T-helper 2 cell (primary cell): ENCODE measurements at places on chromosomes 5 and 9.

DNA sequence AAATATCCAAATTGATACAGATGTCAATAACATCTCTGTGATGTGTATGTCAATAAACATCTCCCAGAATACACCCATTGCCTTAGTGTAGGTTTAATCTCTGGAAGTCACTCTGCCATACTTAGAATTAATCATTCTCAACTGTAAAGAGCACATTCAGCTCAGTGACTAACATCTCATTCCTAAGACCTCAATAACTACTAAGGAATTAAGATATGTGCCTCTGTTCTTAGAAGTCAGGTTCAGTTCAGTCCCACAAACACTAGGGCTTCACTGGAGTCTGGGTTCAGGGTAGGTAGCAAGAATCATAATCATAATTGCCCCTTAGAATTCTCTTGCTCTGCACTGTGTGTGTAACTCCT is 31.7 kb downstream of the UGCG start:
- no peak for DNase-seq

DNA sequence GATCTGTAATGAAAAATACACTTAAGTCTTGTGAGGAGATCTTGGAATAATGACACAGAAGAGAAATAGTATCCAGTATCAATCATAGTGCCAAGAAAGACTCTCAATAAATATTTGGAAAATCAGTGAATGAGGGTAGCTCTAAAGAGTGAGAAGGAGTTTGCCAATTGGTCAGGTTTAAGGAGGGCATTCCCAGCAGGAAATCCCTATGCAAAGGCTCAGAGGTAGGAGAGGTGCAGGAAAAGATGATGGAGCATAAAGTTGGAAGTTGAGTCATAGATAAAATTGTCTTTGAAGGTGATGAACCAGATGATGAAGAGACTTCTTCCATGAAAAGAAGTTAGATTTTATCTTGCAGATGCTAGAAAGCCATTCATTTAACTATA is 27.8 kb downstream of the TNPO1 start:
- DNase-seq: no peak

DNA sequence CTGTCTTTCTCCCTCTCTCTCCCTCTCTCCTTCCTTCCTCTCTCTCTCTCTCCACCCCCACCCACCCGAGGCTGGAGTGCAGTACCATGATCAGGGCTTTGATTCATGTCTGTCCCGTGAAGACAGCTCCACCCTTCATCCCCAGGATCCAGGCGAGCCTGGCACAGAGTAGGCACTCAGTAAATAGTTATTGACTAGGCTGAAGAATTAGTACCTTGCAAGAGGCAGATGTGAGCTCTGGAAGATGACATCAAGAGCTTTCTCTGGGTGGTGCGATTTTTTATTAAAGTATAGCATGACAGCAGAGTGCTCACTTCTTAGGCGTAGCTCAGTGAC is 24.0 kb upstream of the WDR38 start:
- no peak for DNase-seq

DNA sequence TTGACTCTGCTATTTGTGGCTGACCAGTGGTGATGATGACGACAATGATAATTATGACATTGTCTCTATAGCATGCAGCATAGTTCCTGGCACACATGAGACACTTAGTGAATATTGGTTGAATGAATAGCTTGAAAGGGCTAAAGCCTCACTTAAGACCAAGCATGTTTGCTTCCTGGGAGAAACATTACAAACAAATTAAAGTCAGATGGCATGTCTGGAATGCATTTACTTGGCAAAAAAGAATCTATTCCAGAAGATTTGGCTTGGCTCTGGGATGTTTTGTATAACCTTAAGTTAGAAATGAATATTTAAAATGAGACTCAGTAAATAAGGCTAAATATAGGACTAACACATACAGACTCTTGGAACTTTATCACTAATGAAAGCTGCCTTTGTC is 21.6 kb downstream of the GAS1 start:
- DNase-seq: no peak

GRCh38 chr5:139895647-139896046 is 100.0 kb downstream of the PSD2 start:
- no peak for DNase-seq

DNA sequence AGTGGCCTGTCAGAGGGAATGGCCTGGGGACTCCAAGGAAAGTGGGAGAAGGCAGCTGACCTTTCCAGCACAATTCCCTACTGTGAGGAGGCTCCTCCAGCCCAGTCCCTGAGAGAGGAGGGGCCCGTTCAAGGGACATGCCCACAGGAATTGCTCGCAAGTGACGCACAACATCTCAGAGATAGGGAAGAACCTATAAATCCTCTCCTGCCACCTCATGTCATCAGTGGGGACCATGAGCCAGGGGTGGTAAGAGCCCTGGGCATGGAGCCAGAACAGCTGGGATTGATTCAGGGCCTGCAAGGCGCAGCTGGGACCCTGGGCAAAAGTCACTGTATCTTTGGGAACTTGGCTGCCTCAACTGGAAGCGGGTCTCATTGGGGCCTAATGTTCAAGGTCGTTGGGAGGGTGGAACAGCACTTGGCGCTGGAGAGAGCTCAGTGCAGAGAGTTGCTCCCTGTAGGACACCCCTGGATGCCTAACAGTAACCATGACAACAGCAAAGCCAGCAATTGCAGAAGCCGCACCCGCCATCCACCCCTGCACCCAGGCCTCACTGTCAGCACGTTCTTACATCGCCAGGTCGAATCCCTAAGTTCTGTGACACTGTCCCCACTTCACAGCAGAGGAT is 41.3 kb upstream of the ORM1 start:
- no peak for DNase-seq

- DNase-seq: no peak
Observed at GRCh38 chr5:74356009-74356695, 284.4 kb downstream of the ENC1 start.

GRCh38 chr9:123544007-123544827 is 188.2 kb downstream of the CRB2 start:
- DNase-seq: no peak

DNA sequence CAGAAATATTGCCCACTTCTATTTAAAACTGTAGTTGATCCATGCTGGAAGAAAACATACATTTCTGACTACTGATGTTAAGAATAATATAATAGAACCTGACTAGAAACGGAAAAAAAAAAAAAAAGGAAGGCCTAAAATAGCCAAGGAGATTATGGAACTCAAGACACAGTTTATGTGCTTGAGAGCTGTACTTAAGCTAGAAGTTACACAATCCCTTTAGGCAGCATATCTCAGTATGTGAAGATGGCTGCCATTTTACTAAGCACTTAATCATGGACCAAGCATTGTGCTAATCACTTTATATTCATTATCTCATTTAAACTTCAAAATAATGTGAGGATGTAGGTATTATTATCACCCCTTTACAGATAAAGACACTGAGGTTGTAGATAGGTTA is 73.0 kb upstream of the NR4A3 start:
- DNase-seq: no peak

GRCh38 chr5:7706256-7706655 is 144.7 kb downstream of the CFAP90 start:
- no peak for DNase-seq

DNA sequence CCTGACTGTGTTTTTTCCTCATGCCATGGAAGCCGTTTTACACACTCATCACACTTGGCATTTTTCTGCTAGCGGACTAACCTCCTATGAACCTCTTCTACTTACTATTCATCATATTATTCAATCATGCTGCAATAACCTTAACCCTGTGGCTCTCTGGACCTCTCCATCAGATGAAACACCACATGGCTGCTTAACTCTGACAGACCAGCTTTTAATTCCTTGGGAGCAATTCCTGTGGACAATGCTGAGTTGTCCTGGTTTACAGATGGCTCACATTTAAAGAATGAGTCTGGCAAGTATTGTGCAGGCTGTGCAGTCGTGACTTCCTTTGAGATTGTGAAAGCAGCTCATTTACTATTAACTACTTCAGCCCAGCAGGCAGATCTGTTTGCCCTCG is 9.0 kb downstream of the OR1J1 start:
- no peak for DNase-seq

DNA sequence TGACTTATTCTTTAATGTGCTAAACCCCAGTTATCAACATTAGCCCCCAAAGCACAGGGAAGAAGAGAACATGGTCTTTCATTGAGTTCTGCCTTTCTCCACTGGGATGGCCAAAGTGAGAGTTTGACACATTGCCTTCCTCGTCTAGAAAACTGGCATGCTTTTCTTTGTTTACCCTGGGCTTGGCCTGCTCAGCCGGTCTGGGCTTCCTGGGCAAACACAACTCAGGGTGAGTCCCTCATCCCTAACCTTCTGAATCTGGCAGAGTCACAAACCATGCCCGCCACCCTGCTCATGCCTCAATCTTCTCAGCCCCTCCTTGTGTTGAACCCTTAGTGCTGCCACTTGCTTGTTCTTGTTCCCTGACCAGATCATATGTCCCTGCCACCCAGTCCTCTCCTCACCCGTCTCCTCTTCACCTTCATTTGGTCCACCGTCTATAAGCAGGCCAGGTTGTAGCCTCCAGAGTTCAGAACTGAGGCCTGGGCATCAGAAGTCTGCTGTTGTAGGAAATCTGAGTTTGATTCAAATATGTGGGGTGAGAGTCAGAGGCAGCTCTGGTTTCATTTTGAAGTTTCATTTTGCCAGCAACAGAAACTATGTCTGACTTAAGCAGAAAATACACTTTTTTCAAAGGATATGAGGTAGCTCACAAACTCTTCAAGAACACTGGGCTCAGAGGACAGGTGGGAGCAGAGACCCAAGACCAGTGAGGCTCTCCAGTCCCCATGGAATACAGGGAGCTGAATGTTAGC is 217.6 kb downstream of the NDUFS4 start:
- no peak for DNase-seq

- no peak for DNase-seq
Observed at GRCh38 chr9:34959461-34959860, 1.4 kb downstream of the PHF24 start.

DNA sequence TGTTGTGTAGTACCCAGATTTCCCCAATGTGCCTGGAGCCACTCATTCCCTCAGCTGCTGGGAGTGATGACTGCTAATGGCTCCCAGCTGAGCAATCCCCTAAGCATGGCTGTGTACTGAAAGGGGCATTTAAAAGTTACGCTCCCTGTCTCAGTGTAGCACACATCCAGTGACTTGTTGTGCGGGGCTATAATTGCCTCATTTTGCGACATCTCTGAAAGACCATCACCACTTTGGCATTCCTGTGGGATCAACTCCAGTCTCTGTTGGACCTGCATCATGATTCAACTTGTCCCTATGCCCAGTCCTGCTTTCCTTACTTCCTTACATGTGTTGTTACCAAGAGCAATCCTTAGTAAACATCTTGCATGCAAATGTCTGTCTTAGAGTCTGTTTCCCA is 201.2 kb upstream of the MPDZ start:
- no peak for DNase-seq

DNA sequence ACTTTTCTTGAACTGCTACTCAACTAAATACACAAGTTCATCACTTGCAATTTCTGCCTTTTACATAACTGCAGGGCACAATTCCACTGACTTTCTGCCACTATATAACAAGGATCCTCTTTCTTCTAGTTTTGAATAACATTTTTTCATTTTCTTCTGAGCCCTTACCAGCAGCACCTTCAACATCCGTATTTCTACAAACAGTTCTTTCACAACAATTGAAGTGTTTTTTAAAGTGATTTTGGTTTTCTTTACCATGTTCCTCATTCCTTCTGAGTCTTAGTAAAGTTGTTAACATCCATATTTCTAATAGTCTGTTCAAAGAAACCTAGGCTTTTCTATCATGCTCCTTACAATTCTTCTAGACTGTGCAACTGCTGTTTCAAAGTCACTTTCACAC is 127.2 kb upstream of the PITX1 start:
- no peak for DNase-seq

DNA sequence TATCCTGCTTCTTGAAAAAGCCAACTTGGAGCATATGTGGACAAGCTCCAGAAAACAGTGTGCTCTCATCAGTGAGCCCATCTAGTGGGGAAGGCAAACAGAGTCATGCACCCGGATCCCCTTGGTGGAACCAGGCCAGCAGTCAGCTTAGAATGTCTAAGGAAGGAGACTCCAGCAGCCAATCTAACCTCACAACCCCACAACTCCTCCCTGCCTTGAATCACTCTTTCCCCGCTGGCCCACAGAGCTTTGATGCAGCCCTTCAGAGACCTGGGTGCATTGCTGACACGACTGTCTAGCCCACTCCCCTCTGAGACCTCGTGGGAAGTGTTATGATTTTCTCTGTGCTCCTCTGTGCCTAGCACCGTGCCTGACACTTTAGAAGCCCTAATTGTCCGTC is 623.7 kb downstream of the BNC2 start:
- no peak for DNase-seq

DNA sequence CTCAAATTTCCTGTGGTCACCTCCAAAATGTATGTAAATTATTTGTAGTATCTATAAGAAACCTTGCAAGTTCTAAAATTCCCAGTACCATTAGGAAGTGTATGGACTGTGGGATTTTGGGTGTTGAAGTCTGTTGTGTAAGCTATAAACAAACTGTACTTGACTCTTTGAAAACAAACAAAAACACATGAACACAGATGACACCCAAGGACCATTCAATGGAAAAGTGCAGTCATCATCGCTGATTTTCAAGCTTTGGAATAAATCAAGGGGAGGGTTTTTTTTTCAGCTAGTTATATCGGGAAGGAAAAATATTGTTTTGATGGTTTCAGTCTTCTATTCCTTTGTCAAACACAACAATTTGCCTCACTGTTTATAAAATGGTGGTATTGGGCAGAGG is 49.6 kb downstream of the ELL2 start:
- DNase-seq: no peak
